ENCODE measurements at places on chromosomes 2 and 18. TPM values are rescaled to one million over a fixed set of nuclear protein-coding genes. Genes with fewer than 3 reads are reported as not detected.
A peak's percentile ranks its signal among the peaks of the same experiment; 100 is the strongest.

Gene TTC39C
- 12.2 TPM for total RNA-seq

Gene LOXHD1
- 0.22 TPM for total RNA-seq

Gene CYBRD1
- total RNA-seq, result 108 TPM

GRCh38 chr2:219478916-219479315 is 19.8 kb upstream of the GMPPA start:
- DNase-seq, result no peak
- no peak overlapping the region for H3K27ac ChIP-seq

DNA sequence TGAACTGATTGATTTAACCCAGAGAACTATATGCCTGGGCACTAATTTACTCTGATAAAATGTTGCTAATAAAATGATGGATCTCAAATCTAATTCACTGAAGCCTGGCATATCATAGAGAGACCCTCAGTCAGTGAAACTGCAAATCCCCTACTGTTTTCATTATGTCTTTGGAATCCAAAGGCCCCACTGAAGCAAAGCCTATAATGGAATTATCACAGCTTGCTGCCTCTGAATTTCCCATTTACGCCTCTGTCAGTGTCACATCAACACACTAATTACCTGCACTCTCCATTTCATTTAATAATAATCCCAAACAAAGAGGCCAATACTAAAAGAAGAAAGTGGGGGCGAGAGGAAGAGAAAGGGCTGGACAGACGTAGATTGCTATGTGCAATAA is 470.9 kb downstream of the MBD2 start:
- no peaks in the 10 kb centered on the region for H3K36me3 ChIP-seq
- no peaks in the 10 kb centered on the region for H3K4me1 ChIP-seq
- H3K4me3 ChIP-seq, result no peak overlapping the region
- H3K27me3 ChIP-seq, result no peaks in the 10 kb centered on the region
- no peak overlapping the region for H3K27ac ChIP-seq

- H3K4me1 ChIP-seq, result no peaks in the 10 kb centered on the region
- DNase-seq, result no peak
- H3K4me3 ChIP-seq, result no peak overlapping the region
- no peaks in the 10 kb centered on the region for H3K27me3 ChIP-seq
- no peaks in the 10 kb centered on the region for H3K36me3 ChIP-seq
Measured at GRCh38 chr2:30645745-30646119, 161.5 kb downstream of the CAPN13 start.

DNA sequence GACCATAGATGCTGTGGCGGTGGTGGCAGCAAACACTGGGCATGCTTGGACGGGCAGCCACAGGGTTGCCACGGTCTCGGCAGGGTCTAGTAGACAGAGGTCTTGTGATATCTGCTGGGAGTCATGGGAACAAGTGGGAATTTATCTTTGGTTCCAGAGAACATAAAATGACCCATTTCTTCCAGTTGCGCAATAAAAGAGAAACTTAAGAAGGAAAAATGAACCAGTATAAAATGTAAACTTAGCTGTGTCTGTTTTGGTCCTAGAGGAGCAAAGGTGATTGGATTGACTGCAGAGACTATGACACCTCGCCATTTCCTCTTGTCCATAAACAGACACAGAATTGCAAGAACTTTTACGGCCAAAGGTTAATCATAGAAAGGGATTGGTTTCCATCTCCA is 132.6 kb upstream of the RBBP8 start:
- H3K36me3 ChIP-seq, result no peaks in the 10 kb centered on the region
- no peaks in the 10 kb centered on the region for H3K4me1 ChIP-seq
- H3K4me3 ChIP-seq, result no peak overlapping the region
- H3K27ac ChIP-seq, result no peak overlapping the region
- no peaks in the 10 kb centered on the region for H3K27me3 ChIP-seq

GRCh38 chr2:111122631-111123421 is 2.1 kb downstream of the BCL2L11 start:
- peaks cover 45% of the 10 kb centered on the region for H3K4me1 ChIP-seq
- peaks cover 33% of the 10 kb centered on the region for H3K27me3 ChIP-seq
- H3K4me3 ChIP-seq, result peak overlapping the region; percentile 73
- peaks cover 6% of the 10 kb centered on the region for H3K36me3 ChIP-seq
- DNase-seq, result no peak

DNA sequence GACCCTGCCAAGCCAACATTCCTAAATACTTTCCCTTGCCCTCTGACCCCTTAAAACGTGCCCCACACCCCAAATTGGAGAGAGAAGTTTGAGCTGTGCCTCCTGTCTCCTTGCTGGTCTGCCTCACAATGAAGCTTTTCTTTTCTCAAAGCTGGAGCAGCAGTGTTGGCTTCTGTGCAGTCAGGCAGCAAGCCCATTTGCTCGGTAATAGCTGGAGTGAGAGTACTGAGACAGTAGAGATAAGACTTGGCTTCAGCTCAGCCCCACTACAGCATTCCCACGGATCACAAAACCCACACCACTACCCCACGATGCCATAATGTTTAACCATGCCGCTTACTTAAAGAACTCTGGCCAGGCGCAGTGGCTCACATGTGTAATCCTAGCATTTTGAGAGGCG is 73.0 kb downstream of the NCAPH start:
- H3K27ac ChIP-seq, result peak overlapping the region; percentile 88
- no peak overlapping the region for H3K4me3 ChIP-seq
- H3K27me3 ChIP-seq, result no peaks in the 10 kb centered on the region

DNA sequence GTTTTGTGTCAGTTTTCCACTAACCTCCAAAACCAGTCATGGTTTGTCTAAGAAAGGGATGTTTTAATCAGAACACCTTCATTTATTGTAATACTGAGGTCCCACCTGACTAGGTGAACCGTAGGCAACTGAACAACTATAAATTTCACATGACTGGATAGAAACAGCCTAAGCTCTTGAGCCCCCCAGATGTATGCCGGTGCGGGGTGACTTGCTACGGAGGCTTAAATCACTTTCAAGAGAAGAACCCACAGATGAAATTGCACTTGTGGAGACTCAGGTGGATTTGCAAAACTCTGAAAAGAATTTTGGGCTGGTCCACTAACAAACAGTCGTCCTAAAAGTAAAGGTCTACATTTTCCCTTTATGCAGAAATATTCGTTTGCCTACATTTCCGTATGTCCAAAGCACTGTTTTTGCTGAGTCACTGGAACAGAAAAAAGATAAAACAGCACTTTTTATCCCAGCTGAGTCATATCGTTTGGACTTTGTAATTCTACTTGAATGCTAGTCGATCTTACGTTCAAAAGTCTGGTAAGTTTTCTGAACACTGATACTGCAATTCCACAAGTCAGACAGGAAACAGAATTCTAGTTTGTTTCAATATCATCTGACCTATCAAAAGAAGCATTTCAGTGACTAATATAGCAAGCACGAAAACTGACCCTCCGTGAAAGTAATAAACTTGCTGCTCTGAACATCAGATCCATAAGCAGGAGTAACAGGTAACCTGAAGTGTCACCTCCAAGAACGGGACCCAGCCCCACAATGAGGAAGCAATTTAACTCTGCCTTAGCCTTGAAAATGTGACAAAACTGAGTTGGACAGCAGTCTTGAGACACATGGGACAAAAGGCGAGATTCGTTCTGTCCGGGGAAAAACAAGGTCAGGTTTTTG is 18.1 kb downstream of the ZNF516 start:
- H3K4me3 ChIP-seq, result no peak overlapping the region
- no peaks in the 10 kb centered on the region for H3K36me3 ChIP-seq
- peaks cover 12% of the 10 kb centered on the region for H3K4me1 ChIP-seq
- no peaks in the 10 kb centered on the region for H3K27me3 ChIP-seq
- peak overlapping the region; percentile 18 for H3K27ac ChIP-seq

- H3K27ac ChIP-seq, result no peak overlapping the region
- no peaks in the 10 kb centered on the region for H3K27me3 ChIP-seq
- no peak overlapping the region for H3K4me3 ChIP-seq
Measured at GRCh38 chr2:133377599-133377998, 190.7 kb downstream of the NCKAP5 start.

DNA sequence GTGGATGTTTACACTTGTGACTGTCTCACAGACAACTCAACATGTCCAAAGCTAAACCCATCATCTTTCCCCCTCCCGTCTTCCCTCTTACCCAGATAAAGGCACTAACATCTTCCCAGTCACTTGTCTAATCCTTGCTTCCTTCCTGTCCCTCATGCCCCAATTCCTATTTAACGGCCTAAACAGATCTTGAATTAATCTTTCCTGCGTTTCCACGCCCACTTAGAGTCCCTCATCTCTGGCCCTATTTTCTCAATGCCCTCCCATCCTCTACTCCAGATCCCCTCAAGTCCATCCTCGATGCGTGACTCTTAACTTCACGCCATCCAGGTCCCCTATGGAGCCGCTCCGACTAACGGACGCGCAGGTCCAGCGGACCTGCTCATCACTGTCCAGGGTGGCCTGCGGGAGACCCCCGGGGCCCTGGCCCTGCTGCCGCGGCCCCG is 682 bp upstream of the SCLY start:
- H3K27me3 ChIP-seq, result no peaks in the 10 kb centered on the region
- peaks cover 2% of the 10 kb centered on the region for H3K36me3 ChIP-seq
- H3K27ac ChIP-seq, result peak overlapping the region; percentile 67
- peak overlapping the region; percentile 83 for H3K4me3 ChIP-seq

DNA sequence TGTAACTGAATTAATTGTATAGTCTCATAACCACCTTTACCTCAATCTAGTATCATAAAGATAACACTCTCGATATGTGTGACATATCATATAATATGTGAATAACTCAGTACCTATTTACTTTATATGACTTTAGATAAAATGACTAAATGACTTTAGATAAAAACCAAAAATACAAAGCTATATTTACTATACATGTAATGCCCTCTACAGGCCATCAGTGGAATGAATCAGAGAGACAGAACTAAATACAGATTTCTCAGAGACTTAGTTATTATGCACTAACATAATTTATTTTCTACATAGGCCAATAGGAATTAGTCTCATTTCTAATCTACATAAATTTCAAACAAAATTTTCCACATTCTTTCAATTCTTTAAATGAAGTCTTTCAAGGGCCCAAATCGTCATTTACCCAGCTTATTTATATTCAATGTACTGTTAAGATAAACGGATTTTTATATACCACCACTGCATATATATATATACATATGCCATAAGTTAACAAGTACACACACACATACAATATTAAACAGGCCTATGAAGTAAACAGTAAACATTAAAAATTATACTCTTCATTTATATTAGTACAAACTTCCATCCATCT is 219.9 kb downstream of the EXOC6B start:
- no peak for DNase-seq
- H3K4me3 ChIP-seq, result no peak overlapping the region
- H3K36me3 ChIP-seq, result no peaks in the 10 kb centered on the region
- no peak overlapping the region for H3K27ac ChIP-seq
- no peaks in the 10 kb centered on the region for H3K27me3 ChIP-seq

Measured in spinal cord (tissue), 10 donors.